ENCODE measurements at places on chromosomes 2 and 18.

GRCh38 chr2:157486596-157487270 lies 42.8 kb upstream of the CYTIP start:
- no peak for DNase-seq

DNA sequence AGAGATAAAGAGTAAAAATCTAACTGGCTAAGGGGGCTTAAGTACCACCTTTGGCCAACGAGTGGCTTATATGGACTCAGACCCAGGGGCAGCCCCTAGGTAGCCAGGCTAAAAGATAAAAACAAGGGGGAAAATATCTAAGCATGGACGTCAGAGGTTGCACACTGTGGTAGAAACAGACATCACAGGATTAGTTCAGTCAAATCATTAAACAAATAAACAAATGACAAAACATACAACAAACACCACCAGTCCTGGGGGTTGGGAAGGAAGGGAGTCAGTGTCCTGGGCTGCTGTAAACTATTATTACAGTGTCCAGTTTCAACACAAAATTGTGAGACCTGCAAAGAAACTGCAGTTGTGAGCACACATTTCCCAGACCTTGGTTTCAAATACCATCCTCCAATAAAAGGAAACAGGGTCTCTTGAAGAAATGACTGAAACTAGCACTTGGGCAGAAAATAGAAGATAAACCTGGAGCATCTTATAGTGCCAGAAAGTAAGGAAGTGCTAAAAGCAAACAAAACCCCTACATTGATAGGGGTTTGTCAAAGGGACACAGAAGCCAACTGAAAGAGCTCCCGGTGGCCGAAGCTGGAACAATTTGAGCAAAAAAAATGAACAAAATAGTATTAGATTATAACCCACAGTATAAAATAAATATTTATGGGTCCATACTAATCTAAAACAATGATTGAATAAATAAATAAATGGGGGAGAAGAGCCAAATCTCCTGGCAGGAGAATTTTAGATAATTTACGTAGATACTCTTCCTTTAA lies 154.8 kb upstream of the KLF7 start:
- DNase-seq = no peak

DNA sequence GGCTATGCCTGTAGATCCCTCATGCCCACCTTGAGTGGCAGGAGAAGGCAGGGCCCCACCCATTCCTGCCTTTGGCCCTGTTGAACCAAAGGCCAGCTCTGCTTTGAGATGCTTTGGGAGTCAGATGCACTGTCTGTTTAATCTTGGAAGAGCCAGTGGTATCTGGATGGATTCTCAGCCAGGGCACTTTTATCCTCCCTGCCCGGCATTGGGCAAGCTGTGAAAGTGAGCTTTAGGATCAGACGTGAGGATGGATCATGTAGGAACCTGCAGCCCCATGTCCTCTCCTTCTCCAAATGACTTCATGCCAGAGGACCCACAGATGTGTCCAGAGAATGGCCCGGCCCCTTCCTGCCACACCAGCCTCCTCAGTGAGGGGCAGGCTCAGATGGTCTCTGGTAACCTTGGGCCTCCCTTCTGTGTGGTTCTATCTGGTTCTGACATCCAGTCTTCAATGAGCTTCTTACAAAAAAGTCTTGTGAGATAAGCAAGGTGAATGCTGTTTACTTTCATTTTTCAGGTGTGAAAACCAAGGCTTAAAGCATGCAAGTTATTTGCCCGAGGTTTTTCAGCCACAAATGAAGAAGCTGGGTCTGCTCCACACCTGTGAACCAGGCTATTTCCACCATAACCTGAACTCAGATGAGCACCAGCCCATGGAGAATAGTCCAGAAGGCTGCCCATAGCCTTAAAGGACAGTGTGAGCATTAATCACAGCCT lies 123.8 kb downstream of the KCTD1 start:
- DNase-seq = no peak

- no peak for DNase-seq
Measured at GRCh38 chr2:45123521-45124191, 114.4 kb upstream of the SIX2 start.

GRCh38 chr18:56285387-56286065 lies 352.9 kb downstream of the TXNL1 start:
- DNase-seq = no peak

GRCh38 chr2:43774617-43775016 lies 778 bp downstream of the DYNC2LI1 start:
- DNase-seq = no peak

- no peak for DNase-seq
Measured at GRCh38 chr18:37403100-37403781, 162.4 kb downstream of the CELF4 start.

- DNase-seq = no peak
Measured at GRCh38 chr18:32770666-32771168, 2.1 kb downstream of the KLHL14 start.

GRCh38 chr2:19652811-19653210 lies 249.0 kb downstream of the TTC32 start:
- peak; percentile 30 for DNase-seq

DNA sequence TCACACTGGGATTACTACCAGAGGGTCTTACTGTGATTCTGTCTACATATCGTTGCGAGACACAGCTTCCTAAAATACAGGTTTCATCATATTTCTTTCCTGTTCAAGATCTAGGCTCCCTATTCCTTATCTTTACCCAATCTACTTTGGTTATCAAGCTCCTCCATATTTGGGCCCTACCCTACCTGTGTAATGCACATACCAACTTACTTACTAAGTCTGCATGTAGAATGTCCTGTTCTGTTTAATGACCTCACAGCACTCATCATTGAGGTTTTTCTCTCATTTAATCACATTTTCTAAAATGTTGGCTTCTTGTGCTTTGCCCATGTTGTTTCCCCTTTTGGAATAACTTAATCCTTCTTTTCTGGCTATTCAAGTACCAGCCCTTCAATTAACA lies 551.1 kb downstream of the ZEB2 start:
- DNase-seq = no peak

GRCh38 chr18:61738042-61738441 lies 154.8 kb downstream of the RNF152 start:
- no peak for DNase-seq

DNA sequence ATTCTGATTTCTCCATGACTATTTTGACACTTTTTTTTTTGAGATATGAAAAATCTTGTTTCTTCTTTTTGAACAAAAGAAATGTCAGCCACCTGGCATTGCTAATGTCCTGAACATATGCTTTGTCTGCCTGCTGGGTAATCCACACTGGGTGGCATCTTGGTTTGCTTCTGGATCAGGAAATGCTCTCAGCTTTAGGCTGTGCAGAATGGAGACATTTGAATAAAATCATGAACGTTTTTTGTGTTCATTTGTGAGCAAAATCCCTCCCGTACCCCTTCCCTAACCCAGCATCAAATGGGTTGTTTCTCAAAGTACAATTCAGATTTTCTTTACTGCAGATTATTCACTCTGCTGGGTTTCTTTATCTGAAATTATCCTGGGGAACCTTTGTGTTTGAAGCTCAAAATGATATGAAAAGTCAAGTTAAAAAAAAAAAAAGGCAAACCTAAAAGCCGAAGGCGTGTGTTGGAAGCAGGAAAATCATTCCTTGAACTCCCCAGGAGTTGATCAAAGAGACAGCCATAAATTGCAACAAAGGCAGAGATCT lies 53.4 kb upstream of the KLF7 start:
- no peak for DNase-seq

Data from neuronal stem cell (in vitro differentiated cells).